Cortex of kidney (tissue), 1 donor: ENCODE measurements at places on chromosomes 5 and 9.

DNA sequence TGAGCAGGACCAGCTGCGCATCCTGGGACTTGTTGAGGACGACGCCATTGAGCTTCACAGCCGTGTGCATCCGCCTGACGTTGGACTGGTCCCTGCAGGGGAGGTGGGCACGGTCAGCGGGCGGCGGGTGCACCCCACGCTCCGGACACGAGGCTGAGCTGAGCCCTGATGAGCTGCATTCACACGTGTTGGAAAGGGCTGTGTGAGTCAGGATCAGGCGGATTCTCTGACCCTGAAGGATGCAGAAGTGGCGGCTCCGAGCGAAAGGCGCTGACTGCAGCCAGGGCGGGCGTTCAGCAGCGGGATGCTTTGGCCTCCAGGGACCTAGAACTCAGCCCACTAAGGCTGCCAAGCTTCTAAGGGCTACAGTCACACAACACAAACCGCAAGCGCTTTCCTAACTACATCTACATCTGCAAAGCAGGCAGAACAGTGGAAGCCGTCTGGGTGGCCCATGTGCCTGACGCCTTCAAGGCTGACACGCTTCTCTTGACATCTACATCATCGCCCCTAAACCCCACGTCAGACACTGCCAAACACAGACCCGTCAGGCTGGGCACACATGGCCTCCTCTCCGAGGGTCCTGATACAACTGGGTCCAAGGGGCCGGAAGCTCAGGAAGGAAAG lies 44.9 kb downstream of the NKD2 start:
- no peak for DNase-seq

- no peak for DNase-seq
These were observed 30.3 kb upstream of the TRAF1 start for GRCh38 chr9:120956862-120957261.

- DNase-seq = no peak
These were observed 52.4 kb upstream of the SHISAL2B start for GRCh38 chr5:64637837-64638443.

DNA sequence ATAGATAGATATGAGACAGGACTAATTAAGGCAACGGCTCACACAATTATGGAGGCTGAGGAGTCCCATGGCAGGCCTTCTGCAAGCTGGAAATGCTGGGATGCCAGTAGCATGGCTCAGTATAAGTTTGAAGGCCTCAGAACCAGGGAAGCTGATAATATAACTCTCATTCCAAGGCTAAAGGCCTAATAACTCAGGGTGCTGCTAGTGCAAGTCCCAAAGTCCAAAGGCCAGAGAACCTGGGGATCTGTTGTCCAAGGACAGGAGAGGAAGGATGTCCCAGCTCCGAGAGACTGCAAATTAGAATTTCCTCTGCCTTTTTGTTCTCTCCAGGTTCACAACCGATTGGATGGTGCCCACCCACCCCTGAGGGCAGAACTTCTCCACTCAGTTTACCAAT lies 114.5 kb downstream of the SV2C start:
- no peak for DNase-seq
